ENCODE measurements at places on chromosomes 2 and 18.

GRCh38 chr2:174025271-174026121 lies 60.3 kb upstream of the SP3 start:
- no peak for DNase-seq

- no peak for DNase-seq
Observed at GRCh38 chr18:778194-778927, 33.7 kb downstream of the YES1 start.

- no peak for DNase-seq
Observed at GRCh38 chr18:61606759-61607158, 273.5 kb downstream of the CDH20 start.

- no peak for DNase-seq
Observed at GRCh38 chr2:26018184-26019055, 15.5 kb upstream of the RAB10 start.

Measured in stimulated activated CD8-positive, alpha-beta memory T cell treated with anti-CD3 and anti-CD28 coated beads, Interleukin-4, amount 100 ng/mL, for 1 hour (primary cell).